ENCODE measurements at places on chromosomes 12 and 14.

- DNase-seq = no peak
Observed at GRCh38 chr12:20453756-20454310, 85.5 kb downstream of the PDE3A start.

GRCh38 chr14:83908419-83908818 is 1621.5 kb upstream of the FLRT2 start:
- DNase-seq = no peak

- DNase-seq = no peak
Observed at GRCh38 chr12:105036937-105037649, 47.2 kb downstream of the ALDH1L2 start.

GRCh38 chr12:131220331-131220685 is 266.6 kb downstream of the ADGRD1 start:
- DNase-seq = no peak

- DNase-seq = no peak
Observed at GRCh38 chr12:109962398-109962797, 33.8 kb downstream of the GIT2 start.

GRCh38 chr14:25521616-25522015 is 471.7 kb upstream of the STXBP6 start:
- DNase-seq = peak; percentile 62

DNA sequence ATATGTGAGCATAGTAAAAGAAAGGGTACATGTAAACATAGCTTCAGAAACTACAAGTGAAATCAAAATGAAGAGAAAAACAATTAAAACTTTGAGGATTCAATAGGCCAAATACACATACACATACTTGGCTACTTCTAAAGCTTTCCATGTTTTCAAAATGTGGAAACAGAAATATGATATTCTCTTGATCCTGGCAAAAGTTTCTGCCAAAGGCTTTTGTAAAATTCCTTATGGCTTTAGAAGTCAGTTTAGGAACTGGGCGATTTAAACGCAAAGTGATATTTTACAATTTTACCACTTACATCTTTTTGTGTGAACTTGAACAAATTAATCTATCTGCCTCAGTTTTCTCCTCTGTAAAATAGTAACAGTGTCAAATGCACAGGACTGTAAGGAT is 756.4 kb downstream of the C12orf50 start:
- DNase-seq = no peak

GRCh38 chr14:103016071-103016470 is 41.3 kb downstream of the CDC42BPB start:
- no peak for DNase-seq

- DNase-seq = no peak
Observed at GRCh38 chr12:126663304-126664094, 1598.3 kb downstream of the AACS start.

Measured in NCI-H774 (cell line).